ENCODE measurements at places on chromosomes 2 and 18.

DNA sequence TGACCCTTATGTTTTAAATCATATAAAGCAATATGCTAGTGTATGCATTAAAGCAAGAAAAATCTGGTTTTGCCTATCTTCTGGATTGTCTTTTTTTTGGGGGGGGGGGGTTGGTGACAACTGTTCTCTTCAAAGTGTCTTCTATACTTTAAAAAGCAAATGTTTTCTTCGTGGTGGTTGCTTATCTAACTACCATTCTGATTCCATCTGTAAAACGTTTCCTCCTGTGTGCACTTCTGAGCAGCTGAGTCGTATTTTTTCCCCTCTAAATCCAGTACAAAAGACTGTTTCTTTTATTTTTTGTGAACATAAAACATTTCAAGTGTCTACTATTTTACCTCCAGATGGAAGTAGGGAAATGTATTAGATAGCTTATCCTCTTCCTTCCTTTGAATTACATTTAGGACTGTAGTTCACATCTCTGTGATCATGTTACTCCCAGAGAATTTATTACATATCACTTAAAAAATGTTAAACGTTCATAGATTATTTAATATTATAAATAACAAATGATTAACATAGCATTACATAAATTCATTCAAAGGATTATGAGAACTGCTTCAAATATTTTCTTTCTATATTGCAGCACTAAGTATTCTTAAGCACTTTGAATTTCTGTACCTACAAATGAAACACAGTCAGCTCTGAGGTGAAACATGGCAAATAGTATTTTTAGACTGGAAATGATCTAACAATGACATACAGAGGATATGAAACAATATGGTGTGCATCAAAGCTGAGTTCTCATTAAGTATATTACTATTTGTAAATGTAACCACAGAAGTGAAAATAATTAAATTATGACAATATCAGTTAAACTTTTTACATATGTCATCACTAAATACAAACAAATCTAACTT is 56.4 kb downstream of the SCN3A start:
- DNase-seq, result no peak

GRCh38 chr2:42495611-42496010 is 1.8 kb upstream of the KCNG3 start:
- DNase-seq, result no peak

- DNase-seq, result no peak
Measured at GRCh38 chr2:101277111-101277510, 24.4 kb downstream of the CNOT11 start.

DNA sequence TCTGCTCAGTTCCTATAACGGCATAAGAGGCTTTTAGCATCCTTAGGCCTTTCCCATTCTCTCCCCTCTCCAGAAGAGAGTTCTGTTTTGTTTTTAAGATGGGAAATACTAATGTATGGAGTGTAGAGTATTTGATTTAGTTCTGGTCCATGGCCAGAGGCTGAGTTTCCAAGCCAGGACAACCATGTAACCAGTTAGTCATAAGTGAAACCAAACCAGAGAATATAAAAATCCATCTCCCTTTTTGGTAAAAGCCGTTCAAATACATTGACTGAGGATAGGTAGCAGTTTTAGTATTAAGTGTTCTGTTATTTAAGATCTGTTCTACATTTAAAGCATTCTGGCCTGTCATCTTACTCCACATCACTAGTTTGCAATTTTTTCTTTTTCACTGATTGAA is 3.1 kb downstream of the PSMD1 start:
- DNase-seq, result no peak

GRCh38 chr2:13583609-13584008 is 866.9 kb downstream of the TRIB2 start:
- DNase-seq, result no peak

All from anterior cingulate cortex (tissue), 58 donors.